Epithelial cell of prostate (primary cell): ENCODE measurements at places on chromosomes 16 and 17.

- DNase-seq = no peak
Measured at GRCh38 chr17:63476854-63477479, at the start of gene ACE. ACE (plus strand) TSS chr17:63477061; CDS start chr17:63477095, 34 bp downstream.

- DNase-seq = no peak
Measured at GRCh38 chr16:30896261-30896888, at the start of gene CTF1. CTF1 (plus strand) TSS chr16:30896614; CDS start chr16:30896644, 30 bp downstream.

GRCh38 chr16:76441391-76441790 is 164.2 kb downstream of the CNTNAP4 start:
- no peak for DNase-seq

- no peak for DNase-seq
Measured at GRCh38 chr16:1045310-1045992, 27.1 kb upstream of the SSTR5 start.

- DNase-seq = no peak
Measured at GRCh38 chr17:310111-311010, 42.2 kb downstream of the RPH3AL start.

GRCh38 chr16:4071686-4072561 is 44.3 kb downstream of the ADCY9 start:
- DNase-seq = no peak

GRCh38 chr16:28064150-28064549 is 636 bp upstream of the GSG1L start:
- DNase-seq = no peak

DNA sequence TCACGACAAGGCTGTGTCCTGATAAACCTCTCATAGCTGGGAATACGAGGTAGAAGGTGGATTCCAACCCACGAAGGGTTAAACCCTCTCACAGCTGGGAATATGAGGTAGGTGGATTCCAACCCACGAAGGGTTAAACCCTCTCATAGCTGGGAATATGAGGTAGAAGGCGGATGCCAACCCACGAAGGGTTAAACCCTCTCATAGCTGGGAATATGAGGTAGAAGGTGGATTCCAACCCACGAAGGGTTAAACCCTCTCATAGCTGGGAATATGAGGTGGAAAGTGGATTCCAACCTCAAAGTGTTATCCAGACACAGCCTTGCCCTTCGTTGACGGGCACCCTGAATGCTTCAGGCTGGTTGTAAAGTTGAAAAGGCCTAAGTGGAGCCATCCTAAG is 31.0 kb downstream of the AXIN1 start:
- DNase-seq = no peak

- no peak for DNase-seq
Measured at GRCh38 chr16:30774367-30775130, 12.4 kb downstream of the RNF40 start.

- no peak for DNase-seq
Measured at GRCh38 chr17:36740157-36740556, 138.8 kb downstream of the MRM1 start.

GRCh38 chr16:28534542-28535373 is 4.0 kb downstream of the NUPR1 start:
- no peak for DNase-seq

DNA sequence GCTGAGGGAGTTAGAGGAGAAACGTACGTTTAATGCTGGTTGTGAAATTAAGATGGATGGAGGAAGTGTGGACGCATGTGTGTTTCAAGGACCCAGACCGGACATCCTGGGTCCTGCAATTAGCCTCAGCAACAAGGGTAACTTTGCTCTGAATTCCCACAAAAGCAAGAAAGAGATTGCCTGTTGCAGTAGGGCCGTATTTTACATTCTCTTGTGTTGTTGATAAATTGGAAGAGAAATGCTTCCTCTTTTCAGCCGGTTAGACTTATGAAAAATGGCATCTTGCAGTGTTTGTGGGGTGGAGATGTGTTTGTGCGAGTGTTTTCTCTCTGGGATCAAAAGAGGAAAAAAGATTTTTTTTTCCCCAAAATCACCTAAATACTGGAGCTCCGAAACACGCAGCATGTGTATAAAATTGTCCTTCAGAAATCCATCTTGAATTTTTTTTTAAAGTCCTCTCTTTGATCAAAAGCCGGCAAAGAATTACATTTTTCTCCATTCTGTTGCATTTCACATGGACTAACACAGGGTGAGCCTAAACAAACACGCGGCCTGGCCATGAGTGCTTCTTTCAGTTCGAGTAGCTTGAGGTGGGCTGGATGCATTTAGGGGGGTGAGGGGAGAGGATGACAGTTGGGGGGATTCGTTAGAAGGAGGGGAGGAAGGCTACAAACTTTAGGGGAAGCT is 251.6 kb downstream of the C16orf95 start:
- no peak for DNase-seq

DNA sequence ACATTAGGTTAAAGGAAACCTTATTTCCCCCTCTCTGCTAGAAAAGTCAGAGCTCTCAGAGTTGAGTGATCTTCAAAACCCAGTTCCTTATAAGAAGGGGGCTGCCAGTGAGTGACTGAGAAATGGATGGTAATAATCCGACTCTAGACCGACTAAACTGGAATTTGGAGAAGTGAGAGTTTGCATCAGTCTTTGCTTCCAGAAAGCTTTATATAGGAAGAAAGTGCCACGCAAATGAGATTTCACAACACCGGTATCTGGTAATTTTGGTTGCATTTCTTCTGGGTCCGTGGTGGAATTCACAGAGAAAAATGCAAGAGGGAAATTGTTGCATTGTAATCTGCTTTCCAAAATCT is 271.4 kb downstream of the MAF start:
- DNase-seq = no peak

GRCh38 chr17:21129023-21129681 is 2.4 kb downstream of the DHRS7B start:
- no peak for DNase-seq
